ENCODE measurements at places on chromosomes 1 and 21. TPM values are rescaled to one million over a fixed set of nuclear protein-coding genes. Genes with fewer than 3 reads are reported as not detected.

- no peak for DNase-seq
Measured at GRCh38 chr21:26130249-26130881, 40.2 kb downstream of the APP start.

DNA sequence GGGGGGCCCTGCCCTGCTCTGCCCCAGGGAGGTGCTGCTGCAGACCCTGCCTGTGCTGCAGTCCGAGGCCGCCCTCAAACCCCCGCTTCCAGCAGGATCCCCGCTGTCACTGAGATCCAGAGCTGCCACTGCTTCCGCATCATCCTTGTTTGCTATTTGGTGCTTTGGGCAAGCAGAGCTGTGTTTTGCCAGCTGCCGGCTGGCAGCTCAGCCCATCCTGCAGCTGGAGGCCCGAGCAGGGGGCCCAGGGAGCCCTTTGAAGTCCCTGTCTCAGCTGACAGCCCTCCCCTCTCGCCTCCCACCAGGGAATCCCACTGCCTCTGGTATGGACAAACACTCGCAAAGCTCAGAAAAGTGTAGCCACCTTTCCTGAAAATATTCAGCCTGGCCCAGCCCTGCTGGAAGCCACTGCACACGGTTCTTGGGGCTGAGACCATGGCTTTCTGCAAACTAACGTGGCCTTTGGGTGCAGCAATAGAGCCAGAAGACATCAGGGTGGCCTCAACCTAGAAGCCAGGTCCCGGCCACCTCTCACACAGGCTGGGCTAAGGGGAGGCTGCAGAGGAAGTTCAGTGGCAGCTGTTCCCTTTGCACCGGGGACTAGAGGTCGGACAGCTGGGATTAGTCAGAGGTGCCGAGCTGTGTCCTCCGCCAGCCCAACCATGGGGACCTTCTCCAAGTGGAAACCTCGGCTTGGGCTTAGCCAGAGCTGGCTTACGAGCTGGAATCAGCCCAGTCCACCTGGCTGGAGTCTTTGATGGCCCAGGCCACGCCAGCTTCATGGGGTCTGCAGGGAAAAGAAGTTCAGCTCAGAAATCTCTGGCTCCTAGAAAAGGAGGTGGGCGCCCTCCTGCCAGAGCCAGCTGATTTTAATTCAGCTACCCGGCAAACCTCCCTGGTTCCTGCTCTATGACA is 107.1 kb downstream of the SPSB1 start:
- DNase-seq, result no peak

DNA sequence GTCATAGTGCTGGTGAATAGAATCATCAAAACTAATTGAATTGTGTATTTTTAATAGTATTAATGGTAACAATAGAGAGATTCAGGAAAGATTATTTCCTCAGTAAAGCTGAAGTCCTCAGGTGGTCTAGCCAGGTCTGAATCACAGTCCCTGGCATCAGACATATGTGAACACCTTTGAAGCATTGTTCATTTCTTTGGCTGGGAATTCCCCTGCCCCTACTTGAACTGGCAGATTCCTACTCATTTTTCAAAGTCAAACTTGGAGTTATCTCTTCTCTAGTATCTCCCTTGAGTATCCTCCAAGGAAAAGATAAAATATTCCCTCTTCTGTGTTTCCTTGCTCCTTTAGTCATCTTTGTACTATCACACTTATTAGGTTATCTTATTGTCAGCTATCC is 759.8 kb downstream of the ADGRL2 start:
- DNase-seq, result no peak

DNA sequence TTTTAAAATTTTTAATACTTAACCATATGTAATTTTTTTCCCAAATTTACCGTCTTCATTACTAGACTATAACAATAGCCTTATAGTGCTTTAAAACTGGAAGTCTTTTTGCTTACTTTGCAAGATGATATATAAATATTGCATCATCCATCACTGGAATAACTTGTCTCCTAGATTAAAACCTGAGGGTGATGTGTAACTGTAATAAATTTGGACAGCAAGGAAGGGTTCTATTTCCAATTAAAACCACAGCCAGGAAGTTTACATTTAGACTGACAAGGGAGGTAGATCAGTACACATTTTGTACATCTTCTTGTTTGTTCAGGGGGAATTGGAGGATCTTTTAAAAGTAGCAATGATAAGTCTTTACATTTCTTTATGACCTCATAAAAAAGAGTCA is 21.9 kb downstream of the NTNG1 start:
- DNase-seq, result no peak

GRCh38 chr1:222454186-222454585 is 93.7 kb downstream of the HHIPL2 start:
- DNase-seq, result no peak

GRCh38 chr1:116853680-116854402 is 55.9 kb upstream of the PTGFRN start:
- no peak for DNase-seq

DNA sequence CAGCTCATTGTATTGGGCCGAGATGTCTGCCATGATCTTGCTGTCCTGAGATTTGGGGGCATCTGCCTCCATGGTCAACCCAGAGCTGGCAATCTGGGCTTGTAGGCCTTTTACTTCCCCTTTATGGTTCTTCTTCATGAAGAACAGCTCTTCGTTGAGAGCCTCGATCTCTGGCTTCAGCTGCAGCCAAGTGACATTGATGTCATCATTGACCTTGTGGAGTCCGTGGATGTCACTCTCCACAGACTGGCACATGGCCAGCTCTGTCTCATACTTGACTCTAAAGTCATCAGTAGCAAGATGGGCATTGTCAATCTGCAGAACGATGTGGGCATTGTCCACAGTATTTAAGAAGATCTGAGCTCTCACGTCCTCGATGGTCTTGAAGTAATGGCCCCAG is 29.2 kb downstream of the RAP1A start:
- no peak for DNase-seq

DNA sequence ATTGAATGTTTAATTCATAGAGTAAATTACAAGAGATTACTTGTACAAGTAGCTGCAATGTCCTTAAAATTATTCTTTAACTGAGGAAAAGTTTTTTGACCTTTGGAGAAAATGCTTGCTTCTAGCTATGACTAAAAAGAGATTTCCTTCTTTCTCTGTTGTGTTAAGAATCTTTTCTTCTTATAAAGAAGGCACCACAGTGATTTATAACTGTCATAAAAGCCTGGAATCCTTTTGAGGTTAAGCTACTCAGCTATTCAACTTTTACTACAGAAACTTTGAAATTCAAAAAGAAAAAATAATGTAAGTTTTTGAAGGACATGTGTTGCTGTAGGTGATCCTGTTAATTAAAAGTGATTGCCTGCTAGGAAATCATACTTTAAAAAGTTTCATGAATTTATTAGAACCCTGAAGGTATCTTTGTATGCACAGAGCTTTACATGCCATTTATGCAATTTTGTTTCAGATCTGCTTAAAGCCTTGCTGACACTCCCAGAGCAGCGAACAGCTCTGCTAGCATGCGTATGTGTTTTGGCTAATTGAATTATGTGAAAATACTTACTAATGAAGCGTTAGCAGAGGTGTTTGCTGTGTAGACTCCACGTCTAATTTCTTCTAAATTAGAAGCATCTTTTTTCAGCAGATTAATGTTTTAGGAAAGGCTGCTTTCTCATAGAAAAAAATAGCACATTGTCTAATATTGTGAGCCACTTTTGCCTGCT is 94.7 kb upstream of the SMYD2 start:
- DNase-seq, result no peak

- no peak for DNase-seq
Measured at GRCh38 chr1:200275415-200275814, 134.4 kb downstream of the ZNF281 start.

GRCh38 chr1:49187056-49187455 is 410.4 kb upstream of the BEND5 start:
- DNase-seq, result no peak

GRCh38 chr21:26167593-26167992 is 3.0 kb downstream of the APP start:
- DNase-seq, result no peak

DNA sequence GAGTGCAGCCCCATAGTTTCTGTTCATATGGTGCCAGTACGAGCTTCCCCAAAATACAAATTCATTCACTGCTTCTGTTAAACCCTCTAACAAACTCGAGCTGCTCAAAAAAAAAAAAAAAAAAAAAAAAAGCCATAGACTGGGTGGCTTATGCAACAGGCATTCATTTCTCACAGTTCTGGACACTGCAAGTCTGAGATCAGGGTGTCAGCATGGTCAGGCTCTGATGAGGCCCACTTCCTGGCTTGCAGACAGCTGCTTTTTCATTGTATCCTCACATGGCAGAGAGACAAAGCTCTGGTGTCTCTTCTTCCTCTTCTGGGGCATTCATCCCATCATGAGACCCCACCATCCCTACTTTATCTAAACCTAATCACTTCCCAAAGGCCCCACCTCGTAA is 121.6 kb downstream of the PTBP2 start:
- DNase-seq, result no peak

DNA sequence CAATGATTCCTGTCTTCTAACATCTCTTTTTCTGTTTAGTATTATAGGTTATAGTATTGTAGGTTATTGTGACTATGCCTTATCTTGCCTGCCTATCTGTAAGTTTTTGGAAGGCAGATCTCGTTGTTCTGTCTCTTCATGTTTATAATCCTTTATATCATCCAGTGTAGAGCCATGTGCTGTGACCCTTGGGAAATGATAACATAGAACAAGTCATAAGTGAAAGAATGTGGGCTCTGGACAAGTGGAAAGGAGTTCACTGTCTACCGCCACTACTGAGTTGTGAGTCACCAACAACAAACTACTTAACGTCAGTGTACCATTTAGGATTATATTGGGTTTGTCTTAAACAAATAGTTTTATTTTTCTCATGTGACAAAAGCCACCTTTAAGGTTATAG is 139.3 kb downstream of the LYPLAL1 start:
- no peak for DNase-seq

CD101 gene
- 1.2 TPM for total RNA-seq

TNFRSF18 gene
- 102 TPM for total RNA-seq
